Activated CD4-positive, alpha-beta T cell treated with anti-CD3 and anti-CD28 coated beads for 4 hours (primary cell): ENCODE measurements at places on chromosomes 4 and X.

- no peak for DNase-seq
Measured at GRCh38 chrX:150983521-150984168, 510 bp downstream of the HMGB3 start.

DNA sequence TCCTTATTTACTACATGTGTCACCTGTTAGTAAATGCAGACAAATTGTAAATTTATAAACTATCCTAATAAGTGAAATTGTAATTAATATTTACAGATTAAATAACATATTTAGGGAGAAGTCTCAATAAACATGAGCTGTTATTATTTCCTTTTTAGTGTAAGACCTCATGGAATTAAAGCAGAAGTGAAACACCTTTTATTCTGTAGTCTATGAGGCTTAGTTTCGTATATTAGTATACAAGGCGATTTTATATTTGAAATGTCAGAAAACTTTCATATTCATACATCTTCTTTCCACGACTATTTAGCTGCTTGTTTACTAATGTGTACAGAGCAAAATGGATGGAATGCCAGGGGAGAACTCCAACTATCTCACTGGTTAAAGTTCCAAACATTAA is 414.4 kb downstream of the ARHGAP24 start:
- DNase-seq: no peak

GRCh38 chrX:112120721-112121120 is 38.1 kb upstream of the TRPC5 start:
- DNase-seq: no peak

- no peak for DNase-seq
Measured at GRCh38 chr4:15040916-15041463, 38.7 kb downstream of the CPEB2 start.

DNA sequence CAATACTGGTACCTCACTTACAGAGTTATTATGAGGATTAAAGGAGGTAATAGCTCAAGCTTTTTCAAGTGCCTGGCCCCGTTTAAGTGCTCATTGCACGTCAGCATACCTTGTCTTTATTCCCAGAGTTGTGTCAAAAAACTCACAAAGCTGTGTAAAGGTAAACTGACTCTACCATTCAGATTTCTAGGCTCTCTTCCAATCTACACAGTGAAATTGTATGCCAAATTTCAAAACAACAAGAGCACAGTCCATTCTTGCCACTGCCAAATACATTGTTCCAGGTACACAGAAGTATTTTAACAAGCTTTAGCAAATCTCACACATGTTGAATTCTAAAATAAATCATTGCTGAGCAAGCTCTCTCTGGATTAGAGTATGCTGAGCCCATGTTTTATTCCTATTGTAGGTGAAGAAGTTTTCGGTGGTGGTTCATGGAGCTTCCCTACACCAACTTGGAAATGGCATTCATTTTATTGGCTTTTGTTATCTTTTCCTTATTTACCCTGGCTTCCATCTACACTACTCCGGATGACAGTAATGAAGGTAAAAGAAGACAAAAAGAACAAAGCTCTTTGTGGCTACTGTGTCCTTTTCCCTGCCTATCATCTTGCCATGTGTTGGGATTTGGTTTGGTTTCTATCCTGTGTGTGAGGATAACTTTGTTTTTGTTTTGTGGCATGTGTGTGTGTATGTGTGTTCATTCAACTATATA is 16.2 kb downstream of the SMIM31 start:
- no peak for DNase-seq

- no peak for DNase-seq
Measured at GRCh38 chr4:153274967-153275366, 69.5 kb upstream of the MND1 start.

GRCh38 chr4:71300362-71300761 is 38.5 kb upstream of the SLC4A4 start:
- DNase-seq: no peak

DNA sequence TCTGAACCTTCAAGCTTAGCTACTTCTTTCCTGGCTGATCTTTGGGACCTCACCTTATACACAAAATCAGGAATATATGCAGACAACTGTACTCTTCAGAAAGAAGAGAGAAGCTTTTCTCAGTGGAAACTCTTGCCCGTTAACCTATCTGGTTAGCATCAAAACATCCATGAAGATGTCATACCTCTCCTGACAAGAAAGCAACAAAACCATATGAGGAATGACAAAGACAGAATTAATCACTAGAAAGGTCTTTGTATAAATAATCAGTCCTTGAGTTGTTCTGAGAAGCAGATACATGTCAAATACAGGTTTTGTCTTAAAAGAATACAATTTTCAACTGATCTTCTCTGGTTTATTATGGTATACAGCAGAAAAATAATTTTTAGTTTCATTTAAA is 130.8 kb downstream of the FAT4 start:
- no peak for DNase-seq

DNA sequence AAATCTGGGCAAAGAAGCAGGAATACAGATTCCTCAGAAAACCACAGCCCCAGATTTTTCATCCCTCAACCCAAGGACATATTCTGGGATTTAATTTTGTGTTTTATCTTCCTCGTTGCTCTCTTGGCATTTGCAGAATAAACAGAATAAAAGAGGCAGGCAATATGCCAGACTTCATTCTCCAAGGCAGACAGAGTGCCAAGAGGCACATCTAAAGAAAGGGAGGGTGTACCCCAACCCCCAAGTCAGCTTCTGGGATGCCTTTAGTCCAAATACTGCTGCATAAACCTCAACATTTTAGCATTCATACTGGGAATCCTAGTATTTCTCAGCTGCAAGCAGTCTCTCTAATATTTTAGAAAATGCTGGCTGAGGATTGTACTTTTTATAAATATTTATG is 629.2 kb downstream of the KLHL13 start:
- DNase-seq: no peak

GRCh38 chrX:41705680-41706374 is 17.1 kb downstream of the GPR34 start:
- no peak for DNase-seq

- no peak for DNase-seq
Measured at GRCh38 chr4:28317221-28317620, 1456.6 kb downstream of the STIM2 start.

DNA sequence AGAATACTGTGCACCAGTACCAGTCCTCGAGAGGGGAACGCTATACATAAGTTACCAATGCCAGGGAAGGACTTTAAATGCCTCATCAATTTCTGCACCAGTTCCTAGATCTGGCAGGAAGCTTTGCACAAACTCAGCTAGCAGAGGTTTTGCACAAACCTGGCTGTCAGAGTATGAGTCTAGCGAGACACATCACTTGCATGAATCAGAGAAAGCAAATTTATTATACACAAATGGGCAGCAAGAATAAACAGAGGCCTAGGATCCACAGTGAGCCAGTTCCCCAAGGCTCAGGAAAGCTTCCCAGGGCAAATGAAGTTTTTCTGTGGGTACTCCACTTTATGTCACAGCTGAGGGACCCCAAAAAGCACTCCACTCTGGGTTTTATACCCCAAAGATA is 523.5 kb downstream of the CFAP47 start:
- no peak for DNase-seq

DNA sequence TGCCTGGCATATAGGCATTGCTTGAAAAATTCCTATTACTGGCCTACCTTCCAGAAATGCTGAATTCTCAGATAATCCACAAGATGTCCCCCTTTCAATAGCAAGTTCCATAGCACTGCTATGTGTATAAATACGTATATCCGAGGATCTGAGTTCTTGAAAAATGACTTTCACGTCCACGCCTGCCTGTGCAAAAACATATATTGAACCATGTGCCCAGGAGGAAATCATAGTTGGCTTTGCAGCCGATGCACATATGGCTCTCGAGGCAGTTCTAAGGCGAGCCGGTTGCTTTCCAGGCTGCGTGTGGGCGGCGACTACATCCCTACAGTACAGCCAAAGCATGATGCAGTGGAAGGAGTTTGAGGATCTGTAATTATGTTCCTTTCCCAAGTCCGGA is 55.4 kb upstream of the ESX1 start:
- DNase-seq: no peak

- no peak for DNase-seq
Measured at GRCh38 chr4:73762409-73762808, 22.0 kb downstream of the CXCL8 start.

- DNase-seq: no peak
Measured at GRCh38 chrX:40146262-40147125, 48.7 kb upstream of the BCOR start.

DNA sequence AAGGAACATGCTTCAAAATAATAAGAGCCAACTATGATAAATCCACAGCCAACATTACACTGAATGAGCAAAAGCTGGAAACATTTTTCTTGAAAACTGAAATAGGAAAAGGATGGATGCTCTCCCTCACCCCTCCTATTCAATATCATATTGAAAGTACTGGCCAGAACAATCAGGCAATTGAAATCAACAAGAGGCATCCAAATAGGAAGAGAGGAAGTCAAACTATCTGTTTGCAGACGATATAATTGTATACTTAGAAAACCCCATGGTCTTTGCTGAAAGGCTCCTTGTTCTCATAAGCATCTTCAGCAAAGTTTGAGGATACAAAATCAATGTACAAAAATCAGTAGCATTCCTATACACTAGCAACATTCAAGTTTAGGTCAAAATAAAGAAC is 1562.5 kb upstream of the ADGRL3 start:
- no peak for DNase-seq
